ENCODE measurements at places on chromosomes 12 and 14.

GRCh38 chr12:127881371-127882140, 385.4 kb upstream of the TMEM132C start:
- DNase-seq, result no peak

DNA sequence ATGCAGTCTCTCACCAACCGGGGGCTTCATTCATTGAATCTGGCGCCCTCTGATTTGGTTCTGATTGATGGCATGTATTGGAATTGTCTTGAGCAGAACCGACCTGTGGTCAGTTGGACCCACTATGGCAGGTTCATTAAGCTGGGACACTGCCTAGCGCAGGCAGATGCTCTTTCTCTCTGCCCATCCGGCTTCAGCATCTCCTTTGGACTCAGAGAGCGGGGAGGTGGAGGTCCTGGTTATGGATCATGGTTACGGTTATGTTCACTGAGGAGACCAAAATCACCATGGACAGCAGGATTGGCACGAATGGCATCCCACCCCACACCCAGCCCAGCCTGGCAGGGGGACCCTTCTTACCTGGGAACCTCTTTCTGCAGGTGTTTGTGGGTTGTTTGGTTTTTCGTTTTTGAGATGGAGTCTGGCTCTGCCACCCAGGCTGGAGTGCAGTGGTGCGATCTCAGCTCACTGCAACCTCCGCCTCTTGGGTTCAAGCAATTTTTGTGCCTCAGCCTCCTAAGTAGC, 16.4 kb upstream of the BCL7A start:
- no peak for DNase-seq

- DNase-seq, result no peak
Measured at GRCh38 chr12:130134563-130134915, 27.7 kb upstream of the FZD10 start.

DNA sequence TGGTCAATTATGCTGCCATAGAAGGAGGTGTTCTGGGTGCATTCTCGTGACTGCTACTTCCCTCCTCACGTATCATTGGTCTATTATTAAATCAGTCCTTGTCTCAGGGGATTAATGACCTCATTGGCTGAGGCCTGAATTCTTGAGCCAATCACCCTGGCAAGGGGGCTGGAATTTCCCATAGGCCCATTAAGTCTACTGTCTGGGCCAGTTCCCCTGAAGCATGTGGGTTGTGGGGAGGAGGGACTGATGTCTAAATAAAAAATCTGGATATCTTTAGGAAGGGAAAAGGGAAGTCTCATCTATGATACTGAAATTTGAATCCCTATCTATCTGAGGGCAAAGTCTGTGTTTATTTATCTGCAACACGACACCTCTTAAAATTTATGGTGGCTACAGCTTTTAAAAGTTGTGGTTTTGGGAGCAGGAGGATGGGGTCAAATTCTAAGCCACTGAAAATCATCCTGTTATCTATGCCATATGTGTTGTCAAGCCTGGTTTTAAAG, 71.9 kb downstream of the DYRK2 start:
- DNase-seq, result no peak

DNA sequence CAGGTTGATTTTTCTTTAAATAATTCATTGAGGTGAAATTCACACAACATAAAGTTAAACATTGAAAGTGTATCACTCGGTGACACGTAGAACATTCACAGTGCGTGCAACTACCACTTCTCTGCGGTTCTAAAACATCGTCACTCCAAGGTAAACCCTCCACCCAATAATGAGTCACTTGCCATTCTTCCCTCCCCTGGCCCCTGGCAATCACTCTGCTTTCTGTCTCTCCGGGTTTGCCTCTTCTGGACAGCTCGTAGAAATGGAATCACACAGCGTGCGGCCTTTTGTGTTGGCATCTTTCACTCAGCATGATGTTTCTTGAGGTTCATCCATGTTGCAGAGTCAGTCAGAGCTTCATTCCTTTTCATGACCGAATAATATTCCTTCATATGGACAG, 18.9 kb downstream of the FZD10 start:
- DNase-seq, result no peak

DNA sequence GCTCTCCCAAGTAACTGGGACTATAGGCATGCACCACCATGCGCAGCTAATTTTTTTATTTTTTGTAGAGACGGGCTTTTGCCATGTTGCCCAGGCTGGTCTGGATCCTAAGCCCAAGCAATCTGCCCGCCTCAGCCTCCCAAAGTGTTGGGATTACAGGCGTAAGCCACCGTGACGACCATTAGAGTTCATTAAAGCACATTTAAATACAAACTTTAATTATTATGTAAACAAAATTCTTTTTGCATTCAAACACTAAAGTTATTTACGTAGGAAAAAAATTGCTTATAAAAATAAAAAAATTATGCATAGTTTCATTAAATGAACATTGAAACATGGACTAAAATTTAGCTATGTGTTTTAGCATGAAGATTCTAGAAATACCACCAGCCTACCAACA, 7.2 kb downstream of the RPAP3 start:
- DNase-seq, result no peak

DNA sequence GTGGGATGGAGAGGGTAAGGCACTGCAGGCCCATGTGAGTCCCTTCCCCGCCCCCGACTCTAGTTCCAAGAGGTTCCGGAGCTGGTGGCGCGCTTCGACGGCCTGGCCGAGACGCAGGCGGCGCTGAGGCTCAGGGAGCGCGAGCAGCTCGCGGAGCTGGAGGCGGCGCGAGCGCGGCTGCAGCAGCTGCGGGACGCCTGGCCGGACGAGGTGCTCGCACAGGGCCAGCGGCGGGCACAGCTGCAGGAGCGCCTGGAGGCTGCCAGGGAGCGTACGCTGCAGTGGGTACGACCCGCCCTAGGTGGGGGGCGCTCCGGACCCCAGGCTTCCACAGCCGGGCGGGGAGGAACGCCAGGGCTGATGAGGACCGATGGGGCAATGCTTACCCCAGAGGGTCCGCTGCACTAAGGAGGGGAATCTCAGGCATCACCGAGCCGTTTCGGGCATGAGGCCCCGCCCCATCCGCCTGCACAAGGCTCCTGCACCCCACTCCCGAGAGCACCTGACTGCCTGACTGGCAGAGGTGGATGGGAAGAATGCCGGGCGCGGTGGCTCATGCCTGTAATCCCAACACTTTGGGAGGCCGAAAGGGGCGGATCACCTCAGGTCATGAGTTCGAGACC, 4.9 kb downstream of the CFAP73 start:
- DNase-seq, result no peak

DNA sequence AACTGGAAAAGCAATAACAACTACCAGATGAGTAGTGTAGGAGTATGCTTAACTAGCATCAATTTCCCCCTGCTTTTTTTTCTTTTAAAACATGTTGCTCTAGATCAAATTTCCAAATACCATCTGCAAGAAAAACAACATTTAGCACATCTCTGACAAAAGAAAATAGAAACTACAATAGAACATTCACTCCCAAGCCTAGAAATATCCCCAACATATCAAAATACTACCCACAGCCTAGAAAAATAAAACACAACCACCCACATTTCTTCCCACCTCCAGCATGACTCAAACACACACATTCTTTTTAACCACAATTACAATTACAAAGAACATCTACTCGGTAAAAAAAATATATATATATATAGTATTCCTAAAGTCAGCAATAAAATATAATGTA, 120.0 kb downstream of the PPFIA2 start:
- no peak for DNase-seq

DNA sequence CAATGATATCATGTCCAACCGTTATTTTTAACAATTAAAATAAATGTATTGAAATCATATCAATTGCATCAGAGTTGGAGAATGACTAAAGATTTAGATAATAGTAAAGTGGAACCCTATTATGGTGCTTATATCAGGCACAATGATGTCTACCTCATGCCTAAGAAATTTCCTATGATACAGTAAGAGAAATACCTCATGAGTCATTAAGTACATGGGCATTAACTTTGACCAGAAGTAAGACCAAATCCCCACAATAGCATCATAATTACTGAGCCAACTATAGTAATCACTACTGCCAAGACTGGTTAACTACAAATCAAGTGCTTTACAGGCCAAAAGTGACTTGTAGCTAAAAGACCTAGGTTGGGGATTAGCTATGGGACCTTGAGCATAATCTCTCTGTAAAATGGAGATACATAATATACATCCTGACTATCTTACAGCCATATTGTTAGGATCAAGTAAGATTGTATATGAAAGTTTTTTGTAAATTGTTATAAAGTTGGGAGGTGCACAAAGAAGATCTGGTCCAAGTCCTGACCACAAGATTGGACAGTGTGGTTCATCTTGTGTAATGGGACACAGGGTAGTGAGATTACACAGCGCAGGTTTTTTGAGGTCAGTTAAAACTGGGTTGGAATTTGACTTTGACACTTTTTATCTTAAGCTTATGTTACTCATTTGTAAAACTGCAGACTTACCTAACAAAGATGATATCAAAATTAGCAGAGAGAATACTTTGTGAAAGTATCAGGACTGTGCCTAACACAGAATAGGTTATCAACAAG, 60.5 kb downstream of the ERGIC2 start:
- no peak for DNase-seq

- DNase-seq, result no peak
Measured at GRCh38 chr12:209246-209645, 4.7 kb downstream of the SLC6A12 start.

- DNase-seq, result no peak
Measured at GRCh38 chr12:94074980-94075629, 73.3 kb upstream of the PLXNC1 start.

GRCh38 chr12:17342381-17342961, 736.5 kb upstream of the LMO3 start:
- no peak for DNase-seq
